ENCODE measurements at places on chromosomes 7 and 10.

DNA sequence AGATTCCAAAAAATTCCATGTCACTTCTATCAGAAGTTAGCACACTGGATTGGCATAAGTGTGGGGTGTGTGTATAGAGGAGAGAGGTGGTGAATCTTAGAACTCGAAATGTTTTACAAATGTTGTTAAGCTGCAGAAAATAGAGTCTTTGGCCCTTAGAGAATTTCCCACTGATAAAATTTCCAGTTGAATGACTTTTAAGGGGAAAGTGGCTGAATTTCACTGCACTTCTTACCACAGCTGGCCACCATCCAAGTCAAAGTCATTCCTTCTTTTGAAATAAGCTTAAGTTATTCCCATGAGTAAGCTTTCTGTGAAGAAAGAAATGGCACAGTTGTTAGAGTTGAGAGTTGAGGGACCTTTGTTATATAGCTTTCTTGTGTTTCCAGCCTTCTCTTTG lies 13.9 kb downstream of the VCL start:
- DNase-seq, result no peak

DNA sequence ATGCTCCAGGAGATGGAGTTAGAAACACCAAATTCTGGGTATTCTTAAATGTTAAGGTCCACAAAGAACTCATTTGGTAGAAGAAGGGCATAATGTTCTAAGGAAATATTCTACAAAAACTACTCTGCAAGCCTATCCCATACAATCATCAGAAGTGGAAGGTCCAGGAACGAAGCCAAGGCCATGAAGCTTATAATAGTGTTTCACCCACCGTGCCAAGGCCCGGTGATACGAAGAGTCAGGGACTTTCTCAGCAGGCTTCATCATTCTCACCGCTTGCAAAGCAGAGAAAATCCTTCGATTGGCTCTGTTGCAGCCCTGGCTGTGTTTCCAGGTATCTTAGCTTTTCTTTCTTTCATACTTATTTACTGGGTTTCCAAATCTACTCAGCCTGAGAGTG lies 351.9 kb upstream of the CELF2 start:
- no peak for DNase-seq

GRCh38 chr7:4809091-4809591 lies 33.7 kb downstream of the AP5Z1 start:
- DNase-seq, result no peak

GRCh38 chr7:75010036-75010435 lies 45.5 kb downstream of the CASTOR2 start:
- DNase-seq, result no peak

- DNase-seq, result no peak
Measured at GRCh38 chr10:79055100-79055782, 13.5 kb upstream of the ZMIZ1 start.

- DNase-seq, result peak; percentile 20
Measured at GRCh38 chr10:108204528-108205305, 1040.2 kb upstream of the SORCS1 start.

- DNase-seq, result no peak
Measured at GRCh38 chr10:46548498-46549090, 7.9 kb downstream of the GPRIN2 start.

DNA sequence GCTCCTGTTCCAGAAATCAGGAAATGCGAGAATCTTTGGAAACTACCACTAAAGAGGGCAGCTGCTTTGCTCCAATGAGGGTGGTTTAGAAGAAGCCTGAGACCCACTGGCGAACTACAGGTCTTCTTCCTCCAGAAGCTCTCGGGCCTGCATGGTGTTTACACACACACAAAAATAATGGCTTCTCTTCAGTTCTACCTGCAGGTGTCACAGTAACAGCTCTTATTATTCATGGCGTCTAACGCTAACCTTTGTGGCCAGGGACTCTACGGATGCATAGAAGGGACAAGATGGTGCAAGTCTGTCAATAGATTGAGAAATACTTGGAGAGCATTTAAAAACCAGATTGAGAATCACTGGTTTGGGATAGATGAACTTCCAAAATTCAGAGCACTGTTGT lies 22.4 kb downstream of the GPR141 start:
- DNase-seq, result no peak

- no peak for DNase-seq
Measured at GRCh38 chr10:6583447-6583846, 3.4 kb upstream of the PRKCQ start.

- DNase-seq, result no peak
Measured at GRCh38 chr7:136692221-136692620, 176.2 kb upstream of the CHRM2 start.

DNA sequence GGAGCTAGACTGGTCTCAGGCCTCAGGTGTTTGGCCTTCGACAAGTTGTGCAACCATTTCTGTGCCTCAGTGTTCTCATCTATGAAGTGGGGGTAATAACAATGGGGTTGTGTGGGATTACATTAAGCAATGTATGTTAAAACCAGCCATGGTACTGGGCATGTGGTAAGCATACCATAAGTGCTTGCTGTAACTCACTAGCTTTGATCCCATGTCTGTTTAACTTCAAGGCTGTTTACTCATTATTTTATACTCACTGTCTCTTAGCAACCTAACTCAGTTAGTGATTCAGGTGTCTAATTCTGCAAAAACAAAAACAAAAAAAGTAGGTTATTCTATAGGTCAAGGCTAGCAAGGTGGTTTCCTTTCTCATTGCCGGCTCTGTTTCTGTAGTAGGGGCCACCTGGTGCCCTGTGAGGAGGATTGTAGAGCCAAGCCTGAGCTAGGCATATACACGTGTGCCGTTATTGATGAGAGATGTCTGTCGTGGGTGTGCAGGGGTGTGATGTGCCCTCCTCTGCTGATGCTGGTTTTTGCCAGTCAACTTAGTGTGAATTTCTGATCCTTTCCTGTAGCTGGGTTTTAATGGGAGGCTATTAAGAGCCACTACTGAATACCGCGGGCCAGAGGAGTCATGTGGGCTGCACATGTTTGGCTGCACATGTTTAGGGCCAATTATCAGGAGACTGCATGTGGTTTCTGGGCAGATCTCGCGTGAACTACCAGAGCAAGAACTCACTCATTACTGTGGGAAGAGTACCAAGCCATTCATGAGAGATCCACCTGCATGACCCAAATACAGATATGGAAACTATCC lies 56.2 kb downstream of the EEPD1 start:
- no peak for DNase-seq

- peak; percentile 11 for DNase-seq
Measured at GRCh38 chr7:139918480-139918879, 89.4 kb downstream of the TBXAS1 start.

DNA sequence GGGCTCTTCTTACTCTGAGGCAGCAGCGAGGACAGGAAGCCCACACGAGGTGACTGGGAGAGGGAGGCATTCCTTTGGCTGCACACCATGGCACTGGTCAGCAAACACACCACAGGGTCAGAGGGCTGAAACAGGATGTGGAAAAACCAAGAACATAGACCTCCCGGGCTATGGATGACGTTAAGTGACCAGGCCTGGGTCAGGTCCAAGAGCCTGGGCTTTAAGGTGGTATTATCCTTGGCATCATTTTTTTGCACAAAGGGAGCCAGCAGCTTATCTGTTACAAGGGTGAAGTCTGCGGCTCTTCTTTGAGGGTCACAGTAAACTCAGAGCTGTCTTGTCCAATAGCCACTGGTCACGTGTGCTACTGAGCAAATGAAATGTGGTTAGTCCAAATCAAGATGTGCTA lies 7.0 kb downstream of the WDR91 start:
- no peak for DNase-seq

DNA sequence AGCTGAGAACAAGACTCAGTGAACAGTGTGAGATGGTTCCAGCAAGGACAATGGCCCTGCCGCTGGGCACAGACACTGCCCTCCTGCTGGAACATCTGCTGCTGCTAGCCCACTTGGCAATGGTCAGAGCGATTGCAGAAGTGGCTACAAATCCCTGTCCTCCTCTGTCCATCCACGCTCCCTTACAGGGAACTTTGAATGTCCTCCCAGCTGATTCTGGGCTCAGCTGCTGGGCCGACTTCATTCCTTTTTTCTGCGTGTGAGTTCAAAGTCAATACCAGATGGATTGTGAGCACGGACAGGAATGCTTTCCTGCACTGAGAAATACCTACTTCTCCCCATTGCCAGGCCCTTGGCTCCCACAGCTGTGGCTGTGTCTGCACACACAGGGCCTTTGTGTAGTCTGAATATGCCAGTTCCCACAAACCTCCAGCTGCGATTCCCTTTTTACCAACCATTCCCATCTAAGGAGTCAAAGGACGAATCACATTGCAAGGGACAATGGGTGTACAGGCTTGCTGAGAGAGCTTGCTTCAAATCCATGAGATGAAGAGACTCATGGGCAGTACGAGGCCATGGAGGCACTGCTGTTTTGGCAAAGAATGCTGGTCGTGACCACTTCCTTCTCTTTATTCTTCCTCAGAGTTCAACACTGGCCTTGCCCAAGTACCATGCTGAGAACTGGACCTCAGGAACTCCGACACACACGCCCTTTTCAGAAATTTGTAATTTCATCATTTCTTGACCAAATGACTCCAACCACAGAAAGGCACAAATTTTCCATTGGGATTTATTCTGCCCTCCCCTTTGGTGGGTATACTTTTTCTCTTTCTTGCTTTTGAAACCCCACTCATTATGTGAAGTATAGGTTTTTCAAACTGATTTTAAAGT lies 44.2 kb downstream of the BPGM start:
- no peak for DNase-seq

DNA sequence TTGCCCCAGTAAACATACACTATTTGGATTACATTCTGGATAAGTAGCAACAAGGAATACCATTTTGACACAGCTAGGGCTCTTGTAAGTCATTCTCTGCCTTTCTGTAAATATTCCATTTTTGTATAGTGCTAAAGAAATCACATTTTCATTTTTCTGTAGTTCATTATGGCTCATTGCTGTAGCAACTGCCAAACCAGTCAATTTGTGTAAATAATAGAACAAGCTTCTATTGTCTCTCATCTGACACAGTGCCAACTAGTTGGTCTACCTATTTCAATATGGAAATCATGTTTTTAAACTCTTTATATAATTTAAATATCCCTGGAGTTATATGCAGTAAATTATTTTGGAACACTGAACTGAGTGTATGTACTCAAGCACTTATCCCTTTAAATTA lies 193.7 kb downstream of the RELN start:
- DNase-seq, result no peak

DNA sequence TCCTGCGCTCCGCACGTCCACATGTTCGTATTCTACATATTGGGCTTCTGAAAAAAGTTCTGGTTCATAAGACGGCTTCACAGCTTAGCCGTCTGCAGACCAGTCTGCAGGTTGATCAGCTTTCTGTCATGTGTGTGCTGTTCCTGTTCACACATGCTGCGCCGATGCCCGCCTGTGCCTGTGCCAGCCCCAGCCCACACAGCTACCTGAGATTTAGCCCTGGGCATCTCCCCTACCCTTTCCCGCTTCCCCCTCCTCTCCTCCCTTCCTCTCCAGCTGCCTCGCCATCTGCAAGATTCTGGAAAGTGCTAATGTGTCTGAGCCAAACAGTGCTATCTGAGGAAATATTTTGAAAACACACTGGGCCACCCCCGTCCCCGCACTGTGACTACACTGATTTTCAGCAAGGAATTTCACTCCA lies 7.1 kb downstream of the CHST3 start:
- DNase-seq, result no peak

Data from urinary bladder (tissue), 4 donors.